Activated CD8-positive, alpha-beta T cell treated with anti-CD3 and anti-CD28 coated beads for 36 hours (primary cell): ENCODE measurements at places on chromosomes 3 and 15. TPM values are rescaled to one million over a fixed set of nuclear protein-coding genes. Genes with fewer than 3 reads are reported as not detected.

GMNC gene
- total RNA-seq: not detected

RBSN gene
- 11.3 TPM for total RNA-seq

ELL3 gene
- 2.4 TPM for total RNA-seq

PRR20G gene
- total RNA-seq: not detected

NR1I2 gene
- 0.70 TPM for total RNA-seq
